ENCODE measurements at places on chromosomes 13 and 19. TPM values are rescaled to one million over a fixed set of nuclear protein-coding genes. Genes with fewer than 3 reads are reported as not detected.

SIGLEC9 gene
- 2.1 TPM for total RNA-seq

DNA sequence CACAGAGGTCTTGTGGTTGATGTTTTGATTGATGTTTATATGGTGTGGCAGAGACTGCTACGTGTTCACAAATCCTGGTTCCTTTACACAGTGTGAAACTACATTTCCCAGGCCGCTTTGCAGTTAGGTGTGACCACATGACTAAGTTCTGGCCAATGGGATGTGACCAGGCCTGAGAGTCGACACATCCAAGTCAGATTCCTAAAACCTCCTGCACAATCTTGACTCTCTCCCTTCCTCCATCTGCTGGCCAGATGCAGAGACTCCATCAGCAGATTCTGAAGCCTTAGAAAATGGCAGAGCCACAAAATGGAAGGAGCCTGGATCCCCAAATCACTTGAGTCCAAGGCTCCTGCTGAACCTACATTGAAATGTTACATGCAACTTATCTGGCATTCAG lies 12.6 kb downstream of the CD37 start:
- no peak overlapping the region for H3K27ac ChIP-seq
- no peaks in the 10 kb centered on the region for H3K4me1 ChIP-seq
- DNase-seq, result no peak
- no peak overlapping the region for H3K4me3 ChIP-seq
- H3K36me3 ChIP-seq, result peaks cover 6% of the 10 kb centered on the region

DNA sequence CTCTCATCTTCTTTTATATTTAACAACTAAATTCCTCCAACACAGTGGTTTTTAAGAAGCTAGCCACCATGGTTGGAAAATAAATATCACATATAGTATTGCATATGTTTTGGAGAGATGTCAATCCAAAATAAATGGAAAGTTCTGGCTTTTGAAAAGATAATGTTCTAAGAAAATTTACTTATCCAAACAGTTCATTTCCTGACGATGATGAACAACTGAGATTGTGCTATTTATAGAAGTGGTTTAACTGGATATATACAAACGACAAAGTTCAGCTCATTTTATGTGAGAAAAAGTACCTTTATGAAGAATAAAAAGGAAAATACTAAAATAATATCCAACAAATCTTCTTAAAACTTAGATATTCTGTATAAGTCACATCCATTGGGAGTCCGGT lies 174.7 kb downstream of the MZT1 start:
- H3K27ac ChIP-seq, result no peak overlapping the region
- H3K36me3 ChIP-seq, result no peaks in the 10 kb centered on the region
- no peaks in the 10 kb centered on the region for H3K27me3 ChIP-seq
- no peaks in the 10 kb centered on the region for H3K4me1 ChIP-seq
- no peak for DNase-seq

ZNF536 gene
- total RNA-seq, result 1.1 TPM

- H3K27ac ChIP-seq, result no peak overlapping the region
- H3K4me1 ChIP-seq, result no peaks in the 10 kb centered on the region
- no peaks in the 10 kb centered on the region for H3K36me3 ChIP-seq
- no peaks in the 10 kb centered on the region for H3K27me3 ChIP-seq
These were observed 323.6 kb downstream of the TDRD3 start for GRCh38 chr13:60720590-60720989.

GRCh38 chr19:11166281-11167142 lies 10.9 kb upstream of the SPC24 start:
- H3K27me3 ChIP-seq, result no peaks in the 10 kb centered on the region
- H3K27ac ChIP-seq, result peak overlapping the region; percentile 70
- H3K36me3 ChIP-seq, result peaks cover 32% of the 10 kb centered on the region
- H3K4me3 ChIP-seq, result no peak overlapping the region
- H3K4me1 ChIP-seq, result peaks cover 11% of the 10 kb centered on the region

GNG7 gene
- 3.8 TPM for total RNA-seq

DNA sequence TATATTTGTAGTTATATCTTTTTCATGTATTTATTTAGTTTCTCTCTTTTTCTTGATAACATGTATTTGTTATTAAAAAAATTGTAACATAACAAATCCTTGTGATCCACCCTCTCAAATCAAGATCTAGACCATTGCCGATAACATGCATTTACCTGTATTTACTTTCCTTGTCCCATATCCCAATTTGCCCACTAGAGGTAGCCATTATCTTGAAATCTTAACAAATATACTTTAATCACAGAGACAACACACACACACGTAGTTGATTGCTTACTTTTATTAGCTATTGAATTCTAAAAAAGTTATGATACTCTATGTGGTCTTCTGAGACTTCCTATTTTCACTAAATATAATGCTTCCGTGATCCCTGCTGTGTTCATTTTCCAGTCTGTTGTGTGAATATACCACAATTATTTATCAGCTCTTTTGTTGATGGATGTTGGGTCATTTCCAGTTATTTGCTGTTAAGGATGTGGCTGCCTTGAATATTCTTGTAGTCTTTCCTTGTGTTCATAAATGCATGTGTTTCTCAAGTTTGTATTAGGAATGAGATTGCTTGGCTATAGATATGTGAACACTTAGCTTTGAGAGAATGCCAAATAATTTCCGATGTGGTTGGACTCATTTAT lies 31.3 kb upstream of the ZMYM2 start:
- no peak for DNase-seq
- H3K27ac ChIP-seq, result no peak overlapping the region
- no peaks in the 10 kb centered on the region for H3K27me3 ChIP-seq
- H3K4me1 ChIP-seq, result no peaks in the 10 kb centered on the region
- no peak overlapping the region for H3K4me3 ChIP-seq
- no peaks in the 10 kb centered on the region for H3K36me3 ChIP-seq

C19orf33 gene
- 16.2 TPM for total RNA-seq

- DNase-seq, result no peak
- no peak overlapping the region for H3K4me3 ChIP-seq
- H3K27ac ChIP-seq, result peak overlapping the region; percentile 96
- no peaks in the 10 kb centered on the region for H3K27me3 ChIP-seq
These were observed 10.8 kb downstream of the SUGP2 start for GRCh38 chr19:19022380-19022961.

CEACAM21 gene
- 34.8 TPM for total RNA-seq

GRCh38 chr13:95199896-95200295 lies 101.4 kb downstream of the ABCC4 start:
- H3K27ac ChIP-seq, result peak overlapping the region; percentile 86
- H3K4me3 ChIP-seq, result no peak overlapping the region
- H3K27me3 ChIP-seq, result no peaks in the 10 kb centered on the region

- H3K4me3 ChIP-seq, result peak within 1 kb of the TSS; percentile 66
- peaks cover 20% of the 10 kb centered on the region for H3K4me1 ChIP-seq
- peaks cover 6% of the 10 kb centered on the region for H3K36me3 ChIP-seq
- H3K27me3 ChIP-seq, result no peaks in the 10 kb centered on the region
- peak within 1 kb of the TSS; percentile 53 for H3K27ac ChIP-seq
- DNase-seq, result peak; percentile 72
These were observed at the start of gene LPAR2 for GRCh38 chr19:19627621-19628500. Gene LPAR2, minus strand, starts transcription at chr19:19628220. Its CDS starts 945 bp downstream, at chr19:19627275.

LILRA5 gene
- total RNA-seq, result 0.45 TPM

DNA sequence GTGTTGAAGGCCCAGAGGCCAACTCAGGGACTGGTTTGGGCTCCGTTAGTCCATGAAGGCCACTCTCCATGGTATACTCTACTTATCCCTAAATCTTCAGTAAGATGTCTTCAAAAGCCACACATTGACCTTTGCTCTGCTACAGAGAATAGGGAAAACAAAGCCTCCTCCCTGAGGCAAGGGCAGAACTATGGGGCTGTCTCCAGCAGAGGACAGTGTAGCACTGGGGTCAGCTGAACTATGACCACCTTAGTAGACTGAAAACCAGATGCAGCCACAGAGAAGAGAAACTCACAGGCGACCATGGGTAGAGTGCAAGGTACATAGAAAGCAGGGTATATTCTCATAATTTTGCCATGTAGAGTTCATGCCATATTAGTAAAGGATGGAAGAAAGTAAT lies 587.4 kb downstream of the LMO7 start:
- DNase-seq, result no peak
- no peak overlapping the region for H3K4me3 ChIP-seq
- no peaks in the 10 kb centered on the region for H3K27me3 ChIP-seq
- H3K4me1 ChIP-seq, result no peaks in the 10 kb centered on the region
- no peaks in the 10 kb centered on the region for H3K36me3 ChIP-seq

DNA sequence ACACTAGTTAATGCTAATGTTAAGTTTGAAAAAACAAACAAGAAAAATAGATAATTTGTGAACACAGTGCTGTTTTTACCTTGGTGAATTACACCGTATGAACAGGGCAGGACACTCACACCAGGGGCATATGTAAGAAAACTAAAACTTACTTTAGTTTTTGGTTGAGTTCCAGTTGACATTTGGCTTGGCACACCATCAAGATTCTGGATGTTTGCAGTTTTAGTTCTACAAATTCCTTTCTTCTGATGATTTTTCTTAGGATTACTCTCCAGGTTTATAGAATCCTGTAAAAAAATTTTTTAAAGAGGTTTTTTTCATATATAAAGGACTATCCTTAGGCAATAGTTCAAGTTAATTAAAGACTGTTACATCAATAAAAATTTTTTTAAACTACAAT lies 238.5 kb upstream of the STARD13 start:
- H3K27ac ChIP-seq, result no peak overlapping the region
- peak; percentile 36 for DNase-seq
- no peak overlapping the region for H3K4me3 ChIP-seq
- H3K27me3 ChIP-seq, result no peaks in the 10 kb centered on the region

DNA sequence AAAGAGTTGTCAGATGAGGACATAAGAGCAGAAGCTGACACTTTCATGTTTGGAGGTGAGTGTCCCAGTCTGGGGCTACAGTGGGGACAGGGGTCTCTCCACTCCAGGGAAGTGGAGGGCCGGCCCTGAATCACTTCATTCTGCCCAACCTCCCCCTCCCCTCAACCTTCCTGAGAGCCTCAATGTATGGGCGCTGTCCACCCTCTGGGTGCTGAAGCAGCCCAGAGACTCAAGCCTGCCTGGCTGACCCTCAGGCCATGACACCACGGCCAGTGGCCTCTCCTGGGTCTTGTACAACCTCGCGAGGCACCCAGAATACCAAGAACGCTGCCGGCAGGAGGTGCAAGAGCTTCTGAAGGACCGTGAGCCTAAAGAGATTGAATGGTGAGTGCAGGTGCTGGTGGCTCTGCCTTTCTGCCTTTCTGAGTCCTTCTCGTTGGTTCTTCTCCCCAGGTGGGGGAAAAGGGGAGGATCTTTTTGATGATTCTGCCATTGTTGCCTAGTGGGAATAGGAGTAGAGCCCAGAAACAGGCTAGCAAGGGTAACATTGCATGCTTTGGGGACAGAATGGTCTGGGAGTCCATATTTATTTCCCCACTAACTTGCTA lies 8.8 kb downstream of the CYP4F8 start:
- no peaks in the 10 kb centered on the region for H3K4me1 ChIP-seq
- H3K27ac ChIP-seq, result no peak overlapping the region
- no peak for DNase-seq
- H3K27me3 ChIP-seq, result no peaks in the 10 kb centered on the region
- no peak overlapping the region for H3K4me3 ChIP-seq

- no peaks in the 10 kb centered on the region for H3K27me3 ChIP-seq
- no peaks in the 10 kb centered on the region for H3K4me1 ChIP-seq
- no peaks in the 10 kb centered on the region for H3K36me3 ChIP-seq
These were observed 17.9 kb downstream of the BTBD2 start for GRCh38 chr19:1997353-1998233.

- no peaks in the 10 kb centered on the region for H3K27me3 ChIP-seq
- no peaks in the 10 kb centered on the region for H3K4me1 ChIP-seq
- no peak overlapping the region for H3K4me3 ChIP-seq
These were observed 124.6 kb upstream of the MCF2L start for GRCh38 chr13:112844411-112844810.

GRCh38 chr13:35881360-35881759 lies 249.8 kb downstream of the DCLK1 start:
- no peak for DNase-seq
- H3K27me3 ChIP-seq, result no peaks in the 10 kb centered on the region
- no peak overlapping the region for H3K27ac ChIP-seq
- no peak overlapping the region for H3K4me3 ChIP-seq

FLT3 gene
- total RNA-seq, result 0.11 TPM

- H3K4me3 ChIP-seq, result no peak overlapping the region
- no peak overlapping the region for H3K27ac ChIP-seq
- no peaks in the 10 kb centered on the region for H3K4me1 ChIP-seq
- no peaks in the 10 kb centered on the region for H3K27me3 ChIP-seq
- no peak for DNase-seq
These were observed 1120.7 kb downstream of the DIAPH3 start for GRCh38 chr13:59043016-59043415.

ACP7 gene
- not detected for total RNA-seq

DNA sequence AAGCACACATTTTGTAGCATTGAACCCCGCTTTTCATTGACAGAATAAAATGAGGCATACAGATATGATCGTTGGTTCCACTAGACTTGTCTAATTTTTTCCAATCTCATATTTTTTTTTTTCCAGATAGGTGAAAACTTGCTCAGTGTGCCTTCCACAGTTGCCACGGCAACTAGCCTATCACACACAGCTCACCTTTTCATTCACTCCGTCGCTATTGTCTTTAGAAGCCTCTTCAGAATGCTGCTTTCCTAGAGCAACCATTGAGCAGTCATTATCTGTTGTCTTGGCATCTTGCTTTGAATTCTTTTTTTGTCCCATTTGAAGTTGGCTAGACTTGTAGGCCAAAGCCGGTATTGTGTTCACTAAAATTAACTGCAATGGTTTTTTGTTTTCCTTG lies 37.7 kb upstream of the ESD start:
- H3K36me3 ChIP-seq, result no peaks in the 10 kb centered on the region
- DNase-seq, result no peak

KLK3 gene
- total RNA-seq, result 1.3 TPM

CYP2B6 gene
- total RNA-seq, result not detected

- H3K27ac ChIP-seq, result no peak overlapping the region
- no peak overlapping the region for H3K4me3 ChIP-seq
- no peaks in the 10 kb centered on the region for H3K36me3 ChIP-seq
These were observed 4.4 kb upstream of the ATP1A3 start for GRCh38 chr19:41998246-41999020.

MEF2B gene
- total RNA-seq, result not detected

DNA sequence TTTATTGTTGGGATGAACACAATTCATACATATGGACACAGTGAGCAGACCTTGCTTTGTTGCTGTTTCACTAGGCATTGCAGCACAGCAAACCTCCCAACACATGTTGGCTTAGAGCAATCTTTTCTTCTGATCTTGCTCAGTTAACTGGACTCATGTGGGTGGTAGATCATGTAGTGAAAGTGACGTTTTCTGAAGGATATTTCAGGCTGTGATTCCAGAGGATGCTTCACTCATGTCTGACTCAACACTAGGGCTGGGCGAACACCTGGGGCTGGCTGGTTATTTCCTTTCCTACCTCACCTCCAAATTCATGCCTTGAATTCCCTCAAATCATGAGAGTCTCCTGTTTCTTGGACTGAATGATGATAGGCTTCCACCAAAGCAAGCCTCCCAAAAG lies 14.3 kb upstream of the LGALS13 start:
- H3K4me3 ChIP-seq, result no peak overlapping the region
- no peaks in the 10 kb centered on the region for H3K36me3 ChIP-seq
- no peaks in the 10 kb centered on the region for H3K27me3 ChIP-seq
- H3K27ac ChIP-seq, result no peak overlapping the region
- DNase-seq, result no peak
- no peaks in the 10 kb centered on the region for H3K4me1 ChIP-seq
